ENCODE measurements at places on chromosomes 2 and 18.
A peak's percentile ranks its signal among the peaks of the same experiment; 100 is the strongest.

DNA sequence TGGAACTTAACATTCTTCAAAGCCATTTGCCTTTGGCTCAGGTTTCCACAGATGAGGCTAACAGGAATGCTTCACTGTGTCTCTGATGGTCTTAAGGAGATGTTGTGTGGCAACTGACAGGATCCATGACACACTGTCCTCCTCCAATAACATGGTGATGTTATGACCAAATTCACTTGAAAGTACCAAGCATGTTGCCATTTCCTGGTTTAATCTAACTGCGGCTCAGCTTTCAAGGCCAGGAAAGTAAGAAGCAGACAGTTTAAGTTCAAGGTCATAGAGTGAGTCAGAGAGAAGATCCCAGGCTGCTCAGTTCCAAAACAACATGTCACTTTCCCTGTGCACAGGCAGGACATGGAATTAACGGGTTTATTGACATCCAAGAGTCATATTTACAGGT, 513.6 kb downstream of the STK39 start:
- no peak for DNase-seq

GRCh38 chr2:156189143-156189542, 143.4 kb downstream of the NR4A2 start:
- no peak for DNase-seq

GRCh38 chr2:32591669-32592463, 36.0 kb upstream of the TTC27 start:
- no peak for DNase-seq

- DNase-seq: no peak
These were observed 9.3 kb upstream of the TBC1D8 start for GRCh38 chr2:101160454-101160853.

DNA sequence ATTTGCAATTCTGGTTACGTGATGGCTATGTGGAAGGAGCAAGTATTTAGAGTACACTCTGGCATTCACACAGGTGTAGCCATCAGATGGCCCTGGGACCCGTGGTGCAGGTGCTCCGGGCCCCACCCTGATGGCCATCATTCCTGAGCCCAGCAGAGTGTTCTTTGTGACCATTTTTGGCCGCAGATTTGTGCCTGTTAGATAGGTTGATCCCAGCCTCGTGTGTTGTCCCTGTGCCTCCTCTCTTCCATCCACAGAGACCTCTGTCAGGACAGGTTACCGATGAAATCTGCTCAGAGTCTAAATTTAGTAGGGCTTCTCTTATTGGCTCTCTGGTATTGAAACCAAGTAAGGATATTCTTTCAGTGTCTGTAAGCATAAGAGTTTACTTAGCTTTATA, 33.9 kb downstream of the MAPRE2 start:
- no peak for DNase-seq

GRCh38 chr18:24176727-24177416, 38.0 kb downstream of the CABYR start:
- DNase-seq: peak; percentile 32

GRCh38 chr2:18063826-18064470, 185.5 kb downstream of the KCNS3 start:
- DNase-seq: no peak

GRCh38 chr2:219511547-219512325, 2.5 kb upstream of the ASIC4 start:
- DNase-seq: no peak

DNA sequence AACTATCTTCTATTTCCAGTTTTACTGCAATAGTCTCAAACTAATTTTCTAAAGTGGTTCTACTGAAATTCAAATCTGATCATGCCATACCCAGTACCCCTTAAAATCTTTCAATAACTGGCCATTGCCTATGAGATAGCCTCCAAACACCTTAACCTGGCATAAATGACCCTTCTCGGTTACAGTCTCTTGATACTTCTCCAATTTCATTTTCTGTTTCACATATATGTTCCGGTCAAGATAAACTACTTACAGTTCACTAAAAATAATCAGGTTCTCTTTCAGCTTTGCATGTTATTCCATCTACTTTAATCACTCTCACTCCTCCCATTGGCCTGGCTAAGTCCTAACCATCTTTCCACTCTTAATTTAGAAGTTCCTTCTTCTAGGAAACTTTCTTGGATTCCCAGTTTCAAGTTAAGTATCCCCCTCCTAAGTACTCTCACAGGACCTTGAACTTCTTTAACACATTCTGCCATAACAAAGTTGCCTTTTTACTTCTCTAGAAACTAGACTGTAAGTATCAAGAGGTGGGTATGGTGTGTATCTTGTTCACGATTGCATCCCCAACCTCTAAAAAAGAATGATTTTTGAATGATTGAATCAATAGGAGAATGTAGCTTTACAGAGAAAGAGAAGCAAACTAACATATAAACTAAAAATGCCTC, 110.2 kb upstream of the RBBP8 start:
- no peak for DNase-seq

Measured in stimulated activated naive CD8-positive, alpha-beta T cell treated with anti-CD3 and anti-CD28 coated beads, Interleukin-15, amount 100 ng/mL, for 72 hours (primary cell).